ENCODE measurements at places on chromosomes 7 and 10.

GRCh38 chr7:142568435-142569097, 180.7 kb upstream of the PRSS1 start:
- DNase-seq = no peak

DNA sequence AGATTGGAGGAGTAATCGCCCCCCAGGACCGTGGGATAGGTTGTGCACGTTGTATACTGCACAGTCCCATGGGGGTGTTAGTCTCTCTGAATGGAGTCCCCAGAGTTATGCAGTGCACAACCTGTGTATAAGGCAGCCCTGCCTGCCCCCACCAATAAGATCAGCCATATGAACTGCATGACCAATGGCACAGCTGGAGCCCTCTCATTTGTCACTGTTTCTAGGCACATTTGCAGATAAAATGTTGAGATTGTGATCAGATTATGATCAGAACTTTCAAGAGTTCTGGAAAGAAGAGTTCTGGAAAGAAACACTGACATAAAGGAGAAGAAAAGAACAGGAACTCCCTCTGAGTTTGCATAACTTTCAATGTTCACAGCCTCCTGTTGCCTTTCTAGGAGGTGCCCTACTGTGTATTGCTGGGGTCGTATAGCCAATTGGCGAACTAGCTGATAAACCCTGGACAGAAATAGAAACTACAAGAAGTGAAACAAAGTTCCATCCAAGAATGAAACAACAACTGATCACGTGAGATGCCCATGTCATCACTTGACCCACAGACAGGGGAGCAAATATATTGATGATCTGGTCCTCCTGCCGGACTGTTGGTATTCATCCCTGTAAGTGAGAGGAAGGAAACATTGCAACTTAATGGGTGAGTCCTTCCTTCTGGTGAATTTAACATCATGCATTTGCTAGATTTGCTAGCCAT, 49.6 kb upstream of the TOMM7 start:
- no peak for DNase-seq

- no peak for DNase-seq
Measured at GRCh38 chr10:83165265-83165664, 974.0 kb upstream of the GHITM start.

GRCh38 chr7:81831883-81832282, 62.0 kb upstream of the HGF start:
- DNase-seq = no peak

GRCh38 chr10:62795100-62795499, 9.4 kb upstream of the ADO start:
- DNase-seq = no peak

DNA sequence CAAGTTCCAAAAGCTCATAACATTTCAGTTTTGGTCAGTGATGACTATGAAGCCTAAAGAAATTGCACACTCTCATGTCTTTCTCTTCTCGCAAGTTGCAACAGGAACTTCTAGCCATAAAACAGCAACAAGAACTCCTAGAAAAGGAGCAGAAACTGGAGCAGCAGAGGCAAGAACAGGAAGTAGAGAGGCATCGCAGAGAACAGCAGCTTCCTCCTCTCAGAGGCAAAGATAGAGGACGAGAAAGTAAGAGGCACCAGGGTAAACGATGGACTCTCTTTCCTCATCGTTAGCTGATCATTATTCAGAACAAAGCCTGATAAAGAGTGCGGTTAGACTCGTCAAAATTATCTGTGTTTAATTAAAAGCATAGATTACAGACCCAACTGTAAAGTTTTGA, 94.7 kb downstream of the HDAC9 start:
- DNase-seq = no peak

GRCh38 chr10:58888957-58889356, 287.5 kb upstream of the PHYHIPL start:
- DNase-seq = no peak

GRCh38 chr10:71638064-71638821, 81.3 kb downstream of the C10orf105 start:
- DNase-seq = peak; percentile 92
